ENCODE measurements at places on chromosomes 11 and 22.

DNA sequence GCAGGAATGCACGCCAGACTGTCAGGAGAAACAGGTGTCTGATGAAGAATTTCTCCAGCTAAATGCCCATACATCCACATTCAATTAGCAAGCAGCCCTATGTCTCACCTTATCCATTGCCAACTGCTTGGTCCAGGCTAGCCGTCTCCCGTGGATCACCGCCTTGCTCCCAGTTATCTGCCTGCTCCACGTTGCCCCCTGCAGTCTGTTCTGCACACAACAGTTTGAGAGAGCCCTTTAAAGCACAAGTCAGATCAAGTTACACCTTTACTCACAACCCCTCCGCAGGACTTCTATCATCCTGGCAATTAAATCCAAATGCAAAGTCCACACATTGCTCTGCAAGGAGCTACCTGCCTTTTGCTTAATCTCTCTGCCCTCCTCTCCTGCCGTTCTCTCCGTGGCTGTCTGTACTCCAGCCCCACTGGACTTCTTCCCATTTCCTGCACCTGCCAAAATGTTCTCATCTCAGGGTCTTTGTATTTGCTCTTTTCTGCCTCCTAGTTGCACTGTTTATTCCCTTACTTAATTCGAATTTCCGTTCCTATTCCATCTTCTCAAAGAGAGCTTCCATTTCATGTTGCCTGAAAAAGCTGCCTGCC, 185.3 kb upstream of the LARGE1 start:
- DNase-seq, result no peak

DNA sequence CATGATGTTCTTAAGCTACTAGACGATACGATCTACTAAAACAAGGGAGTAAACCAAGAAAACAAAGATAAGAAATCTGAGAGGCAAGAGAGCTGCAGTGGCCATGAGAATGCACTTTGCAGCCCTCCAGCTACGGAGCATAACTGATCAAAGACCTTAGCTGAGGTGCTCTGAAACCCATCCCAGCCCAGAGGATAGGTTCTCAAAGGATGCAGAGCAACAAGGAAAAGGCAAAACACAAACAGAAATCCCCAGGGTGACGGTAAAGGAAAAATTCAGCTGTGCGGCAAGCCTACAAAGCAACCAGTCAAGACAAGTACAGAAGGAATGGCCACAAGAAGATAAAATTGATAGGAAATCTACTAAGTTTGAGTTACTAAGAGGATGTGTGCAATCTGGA, 32.5 kb upstream of the CFAP300 start:
- no peak for DNase-seq

- no peak for DNase-seq
These were observed 291.8 kb downstream of the AASDHPPT start for GRCh38 chr11:106369224-106369623.

DNA sequence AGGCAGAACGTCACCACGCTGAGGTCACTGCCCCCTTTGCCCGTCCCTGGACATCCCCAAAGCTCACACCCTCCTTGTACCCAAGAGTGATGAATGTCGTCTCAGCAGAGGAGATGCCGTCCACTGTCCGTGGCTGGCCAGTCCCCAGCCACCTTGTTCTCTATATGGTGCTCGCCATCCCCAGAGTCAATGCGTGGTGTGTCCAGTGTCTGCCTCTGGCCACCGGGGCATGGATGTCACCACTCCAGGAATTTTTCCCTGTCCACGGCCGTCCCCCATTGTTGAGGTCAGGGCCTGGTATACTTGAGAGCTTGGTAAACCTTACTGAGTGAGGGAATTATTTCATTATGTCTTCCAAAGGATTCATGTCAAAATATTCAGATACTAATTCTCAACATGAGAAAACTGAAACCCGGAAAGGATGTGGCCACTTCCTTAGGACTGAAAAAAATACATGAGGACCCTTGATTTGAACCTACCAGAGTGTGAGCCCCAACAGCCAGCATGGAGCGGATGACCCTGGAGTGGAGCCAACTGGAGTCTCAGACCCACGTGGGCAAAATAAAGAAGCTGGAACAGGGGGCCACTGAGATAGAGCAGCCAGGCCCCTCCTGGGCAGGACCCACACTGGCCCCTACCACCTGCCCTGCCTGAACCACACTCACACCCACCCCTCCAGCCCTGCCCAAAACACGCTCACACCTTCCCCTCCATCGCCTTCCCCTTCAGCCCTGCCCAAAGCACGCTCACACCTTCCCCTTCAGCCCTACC, 376.4 kb downstream of the BRD1 start:
- DNase-seq, result no peak

DNA sequence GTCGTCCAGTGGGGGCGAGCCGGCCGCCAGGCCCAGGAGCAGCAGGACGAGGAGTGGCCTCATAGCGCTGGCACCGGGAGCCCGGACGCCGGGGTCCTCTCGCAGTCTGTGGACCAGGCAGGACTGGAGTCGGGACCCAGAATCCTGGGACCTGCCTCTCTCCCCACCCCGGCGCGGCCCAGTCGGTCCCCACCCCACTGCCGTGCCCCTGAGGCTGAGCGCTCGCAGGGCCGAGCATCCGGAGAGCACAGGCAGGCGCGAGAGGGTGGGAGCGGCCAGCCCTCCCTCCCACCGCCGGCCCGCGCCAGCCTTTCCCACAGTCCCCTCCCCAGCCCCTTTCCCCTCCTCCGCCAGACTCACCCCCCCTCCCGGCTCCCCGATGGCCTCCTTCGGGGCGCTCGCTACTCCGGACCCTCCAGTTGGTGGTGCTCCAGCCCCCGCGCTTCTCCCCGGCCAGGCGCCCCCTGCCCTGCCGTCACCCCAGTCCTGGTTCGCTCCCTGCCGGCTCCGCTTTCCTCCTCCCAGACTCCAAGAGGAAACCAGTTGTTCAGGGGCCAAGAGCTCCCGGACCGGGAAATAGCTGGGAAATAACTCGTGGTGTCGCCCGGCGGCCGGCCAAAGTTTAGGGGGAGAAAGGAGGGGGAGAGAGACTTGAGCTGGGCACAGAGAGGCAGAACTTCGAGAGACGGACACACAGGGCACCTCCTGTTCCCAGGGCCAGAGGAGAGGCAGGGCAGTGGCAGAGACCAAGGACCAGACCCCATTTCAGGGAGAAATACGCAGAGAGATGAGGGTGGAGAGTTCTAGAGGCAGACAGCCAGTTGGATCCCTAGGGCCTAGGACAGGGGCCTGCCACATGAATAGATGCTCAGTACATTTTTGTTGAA, at the start of gene C1QTNF5:
Gene C1QTNF5 (minus strand): TSS at position 549 of the 887 bp plus-strand sequence. CDS start 486 bp downstream, at position 63.
- no peak for DNase-seq

DNA sequence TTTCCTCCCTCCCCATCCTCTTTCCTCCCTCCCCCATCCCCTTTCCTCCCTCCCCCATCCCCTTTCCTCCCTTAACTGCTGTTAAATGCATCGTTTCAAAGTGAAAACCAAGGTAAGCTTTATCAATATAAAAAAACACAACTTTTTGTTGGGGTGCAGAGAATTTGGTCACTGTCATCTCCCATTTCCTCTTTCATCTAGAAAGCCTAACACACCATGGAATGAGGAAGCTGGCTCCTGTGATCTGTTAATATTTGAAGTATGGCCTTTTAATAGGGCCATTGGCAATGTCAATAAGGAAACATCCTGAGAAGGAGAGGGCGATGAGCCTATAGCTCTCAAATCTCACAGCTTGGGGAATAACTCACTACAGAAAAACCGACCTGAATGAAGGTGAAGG, 7.0 kb downstream of the EXPH5 start:
- no peak for DNase-seq

DNA sequence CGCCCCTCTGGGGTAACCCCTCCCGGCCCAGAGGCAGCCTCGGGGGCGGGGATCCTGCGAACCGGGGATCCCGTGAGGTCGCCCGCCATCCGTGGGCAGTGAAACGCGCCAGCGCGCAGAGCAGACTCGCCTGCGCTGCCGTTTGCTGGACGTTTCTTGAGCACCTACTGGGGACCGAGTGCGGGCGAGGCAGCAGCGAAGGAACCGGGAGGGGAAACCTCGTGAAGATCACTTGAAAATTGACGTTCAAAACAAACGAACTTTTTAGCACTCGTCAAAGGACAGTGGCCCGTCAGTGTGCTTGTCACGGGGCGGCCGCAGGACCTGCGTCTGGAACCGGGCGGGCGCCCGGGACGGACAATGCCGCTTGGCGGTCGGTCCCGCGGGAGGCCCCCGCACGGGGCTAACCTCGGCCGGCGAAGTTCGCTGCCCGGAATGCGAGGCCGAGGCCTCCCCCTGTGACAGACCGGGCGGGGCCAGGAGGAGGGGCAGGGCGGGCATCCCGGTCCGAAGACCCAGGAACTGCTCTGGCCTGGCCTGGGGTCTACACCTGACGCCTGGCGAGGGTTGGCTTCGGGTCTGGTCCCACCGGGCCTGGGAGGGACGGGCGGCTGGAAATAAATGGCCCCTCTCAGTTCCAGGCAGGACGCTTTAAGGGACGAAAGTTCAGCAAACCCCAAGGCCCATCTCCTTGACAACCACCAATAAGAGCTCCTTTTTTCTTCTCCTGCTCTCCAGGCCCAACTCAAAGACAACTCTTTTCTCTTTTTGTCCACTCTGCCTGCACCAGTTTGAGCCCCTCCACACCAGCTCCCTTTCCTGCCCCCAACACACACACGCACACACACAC, 723 bp upstream of the SCUBE1 start:
- DNase-seq, result no peak

- no peak for DNase-seq
These were observed 17.0 kb upstream of the KCNJ11 start for GRCh38 chr11:17405232-17406005.

Measured in stimulated activated naive B cell treated with anti-CD40 and anti-IgM and Interleukin-4, amounts not matched to agents 10 μg/mL and 1 μg/mL and 100 μg/mL, for 72 hours (primary cell).